ENCODE measurements at places on chromosomes 12 and 14.

- peak; percentile 63 for DNase-seq
Measured at GRCh38 chr12:100868487-100868886, 73.9 kb downstream of the ANO4 start.

GRCh38 chr14:103551338-103551762, 11.1 kb downstream of the BAG5 start:
- no peak for DNase-seq

- DNase-seq: no peak
Measured at GRCh38 chr14:79730953-79731352, 480.4 kb downstream of the DIO2 start.

- DNase-seq: no peak
Measured at GRCh38 chr12:119259484-119259883, 75.0 kb upstream of the CCDC60 start.

GRCh38 chr12:2101359-2101758, 48.6 kb downstream of the CACNA1C start:
- no peak for DNase-seq

- DNase-seq: peak; percentile 89
Measured at GRCh38 chr12:118302053-118302452, 70.7 kb downstream of the TAOK3 start.

GRCh38 chr12:75315518-75315917, 14.6 kb downstream of the CAPS2 start:
- DNase-seq: peak; percentile 92

DNA sequence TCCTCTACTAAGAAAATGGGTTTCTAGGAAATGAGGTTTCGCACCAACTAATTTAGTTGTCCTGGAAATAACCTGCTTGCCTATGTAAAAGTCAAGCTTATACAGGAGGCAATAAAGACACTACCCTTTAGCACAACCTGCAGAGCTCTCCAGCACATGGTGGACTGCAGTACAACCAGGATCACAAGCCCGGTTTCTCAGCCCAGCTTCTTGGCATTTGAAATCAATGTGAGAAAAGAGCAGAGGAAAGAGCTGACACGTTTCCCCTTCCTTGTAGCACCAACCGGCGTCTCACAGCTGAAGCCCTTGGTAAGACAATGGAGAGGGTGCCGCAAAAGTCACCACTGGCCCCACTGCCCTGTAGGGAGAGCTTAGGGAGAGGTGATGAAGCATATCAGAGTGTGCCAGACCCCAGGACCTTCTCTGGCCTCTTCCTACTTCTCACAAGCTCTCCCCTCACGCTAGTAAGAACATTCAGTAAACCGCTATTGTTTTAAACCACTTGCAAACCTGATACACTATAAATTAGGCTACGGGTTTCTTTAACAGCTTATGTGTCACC, 8.6 kb downstream of the SPTLC2 start:
- no peak for DNase-seq

- DNase-seq: no peak
Measured at GRCh38 chr12:51721282-51721940, 127.1 kb downstream of the FIGNL2 start.

DNA sequence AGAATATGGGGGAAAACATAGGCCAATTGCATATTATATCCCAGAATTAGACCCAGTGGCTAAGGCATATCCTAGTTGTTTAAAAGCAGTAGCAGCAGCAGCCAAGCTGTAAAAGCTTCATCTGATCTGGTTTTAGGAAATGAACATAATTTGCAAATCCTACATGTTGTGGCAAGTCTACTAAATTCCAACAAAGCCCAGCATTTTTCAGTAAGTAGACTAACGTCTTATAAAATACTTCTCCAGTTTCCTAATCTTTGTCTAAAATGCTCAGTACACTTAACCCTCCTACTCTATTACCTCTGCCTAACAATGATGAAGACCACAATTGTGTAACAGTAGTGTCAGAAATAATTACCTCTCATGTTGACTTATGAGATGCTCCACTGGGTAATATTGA, 70.9 kb upstream of the RERGL start:
- no peak for DNase-seq

GRCh38 chr12:23657598-23657997, 291.9 kb downstream of the SOX5 start:
- no peak for DNase-seq

DNA sequence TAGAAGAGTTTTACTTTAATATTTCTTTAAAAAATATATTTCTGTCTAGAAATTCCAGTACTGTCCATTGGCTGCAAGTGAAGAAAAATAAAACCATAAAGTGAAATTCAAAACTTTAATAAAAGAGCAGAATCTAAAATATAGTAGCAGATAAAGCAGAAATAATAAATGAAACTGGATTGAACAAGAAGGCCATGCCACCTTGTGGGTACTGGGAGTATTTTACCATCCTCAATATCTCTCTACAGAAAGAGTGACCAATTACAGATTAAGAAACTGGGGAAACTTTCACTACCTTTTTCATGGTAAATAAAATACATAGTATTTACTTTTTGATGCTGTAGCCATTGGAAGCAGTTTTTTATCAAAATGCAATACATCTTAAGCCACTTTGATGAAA, 220.5 kb downstream of the BCAT1 start:
- peak; percentile 65 for DNase-seq

DNA sequence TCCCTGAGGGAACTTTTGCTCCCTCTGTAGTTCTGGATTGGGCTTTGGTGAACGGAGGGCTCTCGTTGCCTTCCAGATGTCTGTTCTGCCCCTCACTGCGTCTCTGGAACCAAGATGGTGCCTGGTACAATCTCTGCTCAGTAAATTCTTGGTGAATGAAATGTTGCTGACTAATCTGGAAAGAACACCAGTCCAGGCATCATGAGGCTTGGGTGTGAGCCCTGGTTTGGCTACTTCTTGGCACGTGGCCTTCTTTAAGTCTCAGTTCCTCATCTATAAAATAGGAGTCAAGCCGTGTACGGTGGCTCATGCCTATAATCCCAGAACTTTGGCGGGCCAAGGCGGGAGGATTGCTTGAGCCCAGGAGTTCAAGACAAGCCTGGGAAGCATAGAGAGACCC, 4.3 kb downstream of the HHIPL1 start:
- peak; percentile 30 for DNase-seq

DNA sequence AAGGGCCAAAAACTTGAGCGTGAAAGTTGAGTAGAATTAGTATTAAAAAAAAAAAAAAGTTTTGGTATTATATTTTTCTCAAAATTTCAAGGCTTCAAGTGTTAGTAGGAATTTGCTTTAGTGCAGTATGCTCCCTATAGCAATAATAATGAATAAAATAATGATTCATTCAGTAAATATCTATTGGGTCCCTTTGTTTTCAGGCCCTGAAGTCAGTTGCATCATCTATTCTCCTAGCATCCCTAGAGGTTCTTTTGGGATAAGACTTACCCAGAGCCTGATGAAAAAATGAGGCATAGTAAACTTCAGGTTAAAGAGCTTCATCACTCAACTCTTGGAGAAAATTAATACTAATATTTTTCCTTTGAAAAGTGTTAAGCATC, 1.1 kb downstream of the KMT5A start:
- peak; percentile 82 for DNase-seq

- no peak for DNase-seq
Measured at GRCh38 chr12:108972358-108972757, 48.5 kb downstream of the SVOP start.

- no peak for DNase-seq
Measured at GRCh38 chr14:91935586-91935985, 11.9 kb downstream of the FBLN5 start.
